ENCODE measurements at places on chromosomes 7 and 10.
A peak's percentile ranks its signal among the peaks of the same experiment; 100 is the strongest.

DNA sequence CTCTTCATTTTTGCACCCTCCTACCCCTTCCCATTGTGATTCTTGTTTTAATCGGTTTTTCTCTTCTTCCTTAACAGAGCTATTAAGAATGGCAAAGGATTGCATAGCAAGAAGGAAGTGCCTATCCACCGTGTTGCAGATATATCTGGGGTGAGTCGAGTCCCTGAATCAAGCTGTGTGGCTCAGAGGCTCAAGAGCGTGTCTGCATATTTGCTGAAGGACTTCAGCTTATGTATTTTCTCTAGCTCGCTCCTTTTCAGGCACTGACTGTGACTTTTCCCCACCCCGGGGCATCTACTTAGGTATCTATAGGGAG is 126.6 kb downstream of the LRRC4 start:
- H3K4me1 ChIP-seq: peaks cover 30% of the 10 kb centered on the region
- no peak for DNase-seq
- H3K27me3 ChIP-seq: no peaks in the 10 kb centered on the region
- H3K36me3 ChIP-seq: peaks cover 3% of the 10 kb centered on the region
- no peak overlapping the region for H3K4me3 ChIP-seq
- H3K27ac ChIP-seq: peak overlapping the region; percentile 12

- no peaks in the 10 kb centered on the region for H3K36me3 ChIP-seq
- no peak overlapping the region for H3K4me3 ChIP-seq
- H3K4me1 ChIP-seq: no peaks in the 10 kb centered on the region
- H3K27me3 ChIP-seq: peaks cover under 1% of the 10 kb centered on the region
These were observed 311.1 kb downstream of the INHBA start for GRCh38 chr7:41391818-41392217.

DNA sequence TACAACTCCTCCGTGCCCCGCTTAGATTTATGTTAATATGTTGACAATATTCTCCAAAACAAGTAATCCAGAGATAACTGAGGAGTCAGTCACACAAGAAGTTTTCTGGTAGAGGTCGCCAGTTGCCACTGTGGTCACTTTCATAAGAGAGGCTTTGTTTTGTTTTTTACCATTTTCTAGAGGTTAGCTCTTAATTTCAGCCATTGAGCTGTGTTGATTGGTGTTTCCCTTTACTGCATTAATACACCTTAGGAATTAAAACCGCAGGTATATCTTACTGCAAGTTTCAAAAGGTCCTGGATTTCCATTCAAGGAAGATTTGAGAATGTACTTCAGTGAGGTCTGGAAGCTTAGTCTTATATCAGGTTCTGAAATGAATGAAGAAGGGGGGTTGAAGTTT is 3.5 kb downstream of the BMI1 start:
- peaks cover 50% of the 10 kb centered on the region for H3K4me1 ChIP-seq
- H3K36me3 ChIP-seq: peaks cover 14% of the 10 kb centered on the region
- DNase-seq: no peak
- H3K4me3 ChIP-seq: peak overlapping the region; percentile 96
- no peak overlapping the region for H3K27ac ChIP-seq

DNA sequence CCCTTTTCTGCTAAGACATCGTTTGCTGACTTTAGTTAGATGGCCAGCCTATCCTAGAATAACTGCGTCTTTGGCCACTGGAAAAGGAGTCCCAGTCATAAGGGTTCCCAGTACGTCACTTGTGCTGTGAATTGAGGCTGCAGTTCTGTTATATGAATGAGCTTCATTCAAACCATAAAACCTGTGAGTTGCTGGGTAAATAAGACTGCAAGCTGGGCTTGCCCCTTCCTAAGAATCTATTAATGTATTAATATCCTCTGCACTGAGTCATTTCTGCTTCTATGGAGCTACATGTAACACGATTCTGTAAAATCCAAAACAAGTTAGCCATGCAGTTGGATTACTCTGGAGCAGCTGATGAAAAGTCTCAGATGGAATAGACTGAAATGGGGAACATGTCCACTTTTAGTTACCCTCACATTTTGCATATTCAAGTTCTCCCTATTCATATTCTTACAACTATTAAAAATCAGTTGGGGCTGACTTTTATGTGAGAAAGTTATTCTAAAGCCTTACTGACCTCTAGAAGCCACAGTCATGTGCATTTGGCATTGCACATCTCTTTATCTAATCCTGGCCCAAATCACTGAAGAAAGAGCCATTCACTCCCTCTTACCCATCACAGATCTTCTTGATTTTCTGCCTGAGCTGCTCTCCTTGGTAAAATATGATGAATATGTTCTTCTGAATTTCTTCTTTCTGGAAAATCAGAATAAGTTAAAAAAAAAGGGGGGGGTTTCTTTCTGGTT is 41.8 kb upstream of the TMEM213 start:
- peaks cover 20% of the 10 kb centered on the region for H3K4me1 ChIP-seq
- H3K36me3 ChIP-seq: no peaks in the 10 kb centered on the region
- H3K4me3 ChIP-seq: no peak overlapping the region
- no peak for DNase-seq
- H3K27me3 ChIP-seq: no peaks in the 10 kb centered on the region

- no peaks in the 10 kb centered on the region for H3K27me3 ChIP-seq
- H3K4me3 ChIP-seq: peak overlapping the region; percentile 93
- peaks cover 65% of the 10 kb centered on the region for H3K4me1 ChIP-seq
- peaks cover 20% of the 10 kb centered on the region for H3K36me3 ChIP-seq
- DNase-seq: peak; percentile 58
These were observed 739 bp upstream of the MEST start for GRCh38 chr7:130490888-130491804.

GRCh38 chr7:28354601-28355402 is 57.5 kb upstream of the CREB5 start:
- H3K4me3 ChIP-seq: no peak overlapping the region
- DNase-seq: no peak
- H3K36me3 ChIP-seq: no peaks in the 10 kb centered on the region
- no peaks in the 10 kb centered on the region for H3K27me3 ChIP-seq
- no peak overlapping the region for H3K27ac ChIP-seq
- H3K4me1 ChIP-seq: peaks cover 9% of the 10 kb centered on the region

Data from neural crest cell (in vitro differentiated cells).